ENCODE measurements at places on chromosomes 13 and 19.

DNA sequence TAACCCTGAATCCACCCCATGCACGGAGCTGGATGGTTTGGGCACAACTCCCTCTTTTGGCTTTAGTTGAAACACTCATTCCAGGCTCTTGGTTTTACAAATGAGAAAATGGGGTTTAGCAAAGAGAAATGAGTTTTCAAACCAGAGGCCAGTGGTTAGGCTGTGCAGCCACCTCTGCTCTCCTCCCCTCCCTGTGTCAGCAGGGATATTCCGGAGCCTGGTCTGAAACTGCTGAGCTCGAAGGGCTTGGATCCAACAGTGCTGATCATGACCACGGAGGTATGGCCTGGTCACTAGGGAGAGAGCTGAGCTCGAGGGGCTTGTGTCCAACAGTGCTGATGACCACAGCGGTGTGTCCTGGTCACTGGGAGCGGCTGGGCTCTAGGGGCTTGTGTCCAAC, 41.5 kb downstream of the ZNF787 start:
- DNase-seq, result no peak

DNA sequence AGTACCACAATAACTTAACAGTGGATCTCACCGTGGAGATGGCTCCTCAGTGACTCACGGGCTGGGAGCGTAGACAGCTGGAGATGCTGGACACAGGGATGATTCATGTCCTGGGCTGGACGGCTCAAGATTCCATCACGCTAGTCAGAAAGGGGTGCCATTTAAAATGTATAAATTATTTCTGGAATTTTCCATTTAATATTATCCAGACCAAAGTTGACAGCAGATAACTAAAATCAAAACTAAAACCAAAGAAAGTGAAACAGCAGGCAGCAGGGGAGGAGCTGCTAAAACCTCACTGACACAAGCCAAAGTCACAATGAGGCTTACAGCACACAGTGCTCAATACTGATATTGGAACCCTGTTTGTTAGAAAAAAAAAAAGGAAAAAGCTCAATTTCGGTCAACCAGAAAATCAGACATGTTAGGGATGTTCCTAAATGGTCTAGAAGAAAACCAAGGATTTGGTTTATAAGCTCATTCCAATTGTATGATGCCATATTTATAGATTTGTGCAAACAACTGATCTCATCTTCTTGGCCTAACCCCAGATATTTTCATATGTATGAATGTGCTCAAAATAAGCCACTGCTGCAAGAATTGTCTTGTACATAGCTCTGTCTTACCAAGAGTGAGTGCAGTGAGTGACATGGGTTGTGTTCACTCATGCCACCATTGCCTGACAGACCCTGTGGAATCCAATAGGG, 111.8 kb downstream of the SACS start:
- peak; percentile 25 for DNase-seq

DNA sequence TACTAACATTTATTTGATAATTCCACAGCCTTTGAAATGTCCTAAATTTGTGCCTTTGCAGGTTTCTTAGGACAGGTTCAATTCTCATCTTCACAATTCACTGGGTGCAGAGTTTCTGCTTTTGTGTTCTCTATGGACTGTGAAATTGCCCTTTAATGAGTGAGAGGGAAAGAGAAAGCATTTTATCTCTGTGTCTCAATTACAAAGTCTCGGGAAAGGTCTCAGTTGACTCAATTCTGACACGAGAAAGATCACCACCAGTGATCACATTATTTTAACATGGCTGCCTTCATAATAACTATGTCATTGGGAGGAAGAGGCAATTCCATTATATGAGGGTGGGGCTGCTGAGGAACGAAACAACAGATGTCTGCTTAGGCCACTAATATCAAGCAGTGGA, 26.2 kb upstream of the LRCH1 start:
- no peak for DNase-seq

- DNase-seq, result no peak
Observed at GRCh38 chr13:92346046-92346445, 880.6 kb upstream of the GPC6 start.

GRCh38 chr19:15115762-15116615, 8.8 kb downstream of the SYDE1 start:
- no peak for DNase-seq

- no peak for DNase-seq
Observed at GRCh38 chr13:51687947-51688714, 103.9 kb downstream of the WDFY2 start.

- DNase-seq, result no peak
Observed at GRCh38 chr19:55398200-55398925, 9.2 kb downstream of the UBE2S start.

- DNase-seq, result no peak
Observed at GRCh38 chr13:43353631-43354030, 330.2 kb downstream of the DNAJC15 start.

GRCh38 chr19:10270180-10270615, 722 bp upstream of the ICAM1 start:
- no peak for DNase-seq

- DNase-seq, result no peak
Observed at GRCh38 chr13:70945506-70945905, 837.3 kb upstream of the KLHL1 start.

- DNase-seq, result no peak
Observed at GRCh38 chr19:50667177-50667758, 18.0 kb downstream of the C19orf81 start.

DNA sequence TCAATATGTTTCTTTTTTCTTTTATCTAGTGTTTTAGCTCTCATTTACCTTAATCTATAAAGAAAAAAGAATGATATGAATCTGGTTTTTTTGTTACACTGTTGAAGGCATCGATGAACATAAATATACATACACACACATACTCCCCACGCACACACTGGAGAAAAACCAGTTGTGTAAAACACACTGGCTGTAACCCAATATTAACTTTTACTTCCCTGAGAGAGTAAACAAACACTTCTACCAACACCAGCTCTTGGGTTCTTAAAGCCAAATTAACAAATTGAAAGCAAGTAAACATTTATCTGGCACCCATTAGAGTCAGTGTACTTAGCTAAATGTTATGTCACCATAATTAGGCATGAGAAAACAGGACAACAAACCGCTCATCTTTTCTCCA, 145.7 kb downstream of the ABCC4 start:
- no peak for DNase-seq

GRCh38 chr19:8641908-8642547, 11.6 kb downstream of the NFILZ start:
- no peak for DNase-seq

- DNase-seq, result no peak
Observed at GRCh38 chr19:47110521-47111005, 3.0 kb downstream of the ZC3H4 start.

DNA sequence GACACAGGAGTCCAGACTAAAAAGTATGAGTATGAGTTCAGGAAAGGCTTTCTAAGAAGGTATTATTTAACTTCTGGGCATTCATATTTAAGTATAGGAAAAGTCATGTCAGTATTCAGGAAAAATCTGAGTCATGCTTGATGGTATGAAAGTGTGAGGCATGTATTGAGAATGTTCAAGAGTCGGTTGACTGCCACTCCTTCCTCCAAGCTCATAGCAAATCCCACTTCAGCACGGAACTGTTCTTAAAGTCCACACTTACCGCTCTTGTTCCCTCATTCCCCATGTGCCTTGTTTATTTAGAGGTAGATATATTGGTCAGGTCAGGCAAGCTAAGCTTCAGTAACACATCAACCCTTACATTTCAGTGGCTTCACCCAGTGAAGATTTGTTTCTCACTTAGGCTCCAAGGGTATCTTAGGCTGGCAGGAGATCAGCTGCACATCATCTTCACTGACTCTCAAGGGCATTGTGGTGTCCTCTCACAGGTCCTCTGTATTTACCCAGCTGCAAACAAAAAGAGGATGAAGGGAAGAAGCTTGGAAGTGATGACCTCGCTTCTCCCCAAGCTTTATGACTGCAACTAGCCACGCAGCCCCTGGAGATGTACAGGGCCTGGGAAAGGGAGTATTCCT, 1189.2 kb downstream of the EFNB2 start:
- no peak for DNase-seq

GRCh38 chr19:55146078-55146704, 2.8 kb downstream of the TNNT1 start:
- no peak for DNase-seq

GRCh38 chr19:442085-442484, 18.7 kb downstream of the SHC2 start:
- DNase-seq, result no peak

- DNase-seq, result no peak
Observed at GRCh38 chr13:20403826-20404225, 121.8 kb downstream of the CRYL1 start.

GRCh38 chr19:11237321-11237720, 2.1 kb upstream of the ANGPTL8 start:
- DNase-seq, result no peak

DNA sequence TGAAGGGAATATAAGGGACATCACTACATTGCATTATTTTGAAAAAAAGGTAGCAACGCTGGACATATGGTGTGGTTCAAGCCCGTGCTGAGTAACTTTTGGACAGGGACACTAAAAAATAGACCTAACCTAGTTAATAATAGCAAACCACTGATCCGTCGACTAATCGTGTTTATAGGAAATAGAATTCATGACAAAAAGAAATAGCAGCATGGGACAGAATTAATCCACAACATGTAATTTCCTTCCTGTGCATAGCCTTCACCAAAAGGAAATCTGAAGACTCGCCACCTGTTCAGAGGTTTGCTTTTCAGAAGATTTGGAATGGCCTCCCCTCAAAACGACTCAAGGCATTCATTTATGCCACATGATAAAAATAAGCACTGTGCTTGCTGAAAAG, 128.7 kb downstream of the FGF14 start:
- no peak for DNase-seq

GRCh38 chr19:2261438-2262172, 5.4 kb upstream of the JSRP1 start:
- no peak for DNase-seq

- no peak for DNase-seq
Observed at GRCh38 chr19:50899569-50899968, 11.6 kb downstream of the KLK4 start.

- no peak for DNase-seq
Observed at GRCh38 chr13:51612867-51613266, 28.6 kb downstream of the WDFY2 start.

- no peak for DNase-seq
Observed at GRCh38 chr13:75713852-75714251, 77.7 kb downstream of the LMO7 start.

GRCh38 chr19:33302175-33302973, at the start of gene CEBPA:
Gene CEBPA (minus strand): TSS chr19:33302534. CDS start chr19:33302414, 120 bp downstream.
- peak; percentile 70 for DNase-seq

DNA sequence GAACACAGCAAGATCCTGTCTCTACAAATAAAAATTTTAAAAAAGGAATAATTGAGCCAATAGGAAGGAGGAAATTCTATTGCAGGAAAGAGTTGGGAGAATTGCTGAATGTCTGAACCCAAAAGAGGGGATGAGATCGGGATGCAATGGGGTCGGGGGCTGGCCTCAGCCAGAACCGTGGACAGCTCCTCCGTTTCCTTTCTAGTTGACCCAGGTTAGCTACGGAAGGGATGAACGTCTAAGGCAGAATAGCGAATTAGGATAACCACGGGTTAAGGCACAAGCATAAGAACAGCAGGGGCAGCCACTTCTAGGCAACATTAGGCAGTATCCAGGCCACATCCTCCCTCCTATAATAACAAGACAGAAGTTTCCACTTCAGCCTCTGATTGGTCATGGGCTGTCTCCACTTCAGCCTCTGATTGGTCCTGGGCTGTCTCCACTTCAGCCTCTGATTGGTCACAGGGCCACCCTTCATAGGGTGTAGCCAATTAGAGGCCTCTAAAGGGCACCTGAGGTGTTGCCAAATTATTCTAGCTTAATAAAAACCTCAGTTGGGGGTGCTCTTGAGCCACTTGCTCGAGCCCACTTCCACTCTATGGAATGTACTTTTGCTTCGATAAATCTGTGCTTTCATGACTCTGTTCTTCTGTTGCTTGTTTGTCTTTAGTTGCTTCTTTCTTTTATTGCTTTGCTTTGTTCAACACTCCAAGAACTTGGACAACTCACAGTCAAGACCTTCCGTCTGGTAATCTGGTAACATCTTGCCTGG, 24.9 kb upstream of the TPM4 start:
- DNase-seq, result no peak

GRCh38 chr19:362154-362553, 17.6 kb upstream of the MIER2 start:
- DNase-seq, result no peak

DNA sequence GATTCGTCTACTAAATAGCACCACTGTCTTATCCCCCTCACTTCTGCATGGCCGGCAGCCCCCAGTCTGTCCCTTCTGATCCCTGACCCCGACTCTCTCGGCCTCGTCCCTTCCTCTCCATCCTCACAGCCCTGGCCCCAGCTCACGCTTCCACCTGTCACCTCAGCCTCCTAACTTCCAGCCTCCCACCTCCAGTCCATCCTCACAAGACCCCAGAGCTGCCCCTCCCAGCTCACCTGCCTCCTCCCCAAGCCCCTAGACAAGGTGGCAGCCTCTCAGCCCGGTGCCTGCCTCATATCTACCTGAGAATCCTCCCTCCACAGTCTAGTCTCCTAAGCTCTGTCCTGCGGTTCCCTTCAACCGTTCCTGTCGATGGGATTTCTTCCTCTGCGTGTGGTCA, 10.0 kb downstream of the KCNC3 start:
- DNase-seq, result no peak
